Activated gamma-delta T cell (primary cell): ENCODE measurements at places on chromosomes 3 and 15.

- no peak for DNase-seq
Measured at GRCh38 chr15:74543583-74543982, 2.6 kb downstream of the ARID3B start.

DNA sequence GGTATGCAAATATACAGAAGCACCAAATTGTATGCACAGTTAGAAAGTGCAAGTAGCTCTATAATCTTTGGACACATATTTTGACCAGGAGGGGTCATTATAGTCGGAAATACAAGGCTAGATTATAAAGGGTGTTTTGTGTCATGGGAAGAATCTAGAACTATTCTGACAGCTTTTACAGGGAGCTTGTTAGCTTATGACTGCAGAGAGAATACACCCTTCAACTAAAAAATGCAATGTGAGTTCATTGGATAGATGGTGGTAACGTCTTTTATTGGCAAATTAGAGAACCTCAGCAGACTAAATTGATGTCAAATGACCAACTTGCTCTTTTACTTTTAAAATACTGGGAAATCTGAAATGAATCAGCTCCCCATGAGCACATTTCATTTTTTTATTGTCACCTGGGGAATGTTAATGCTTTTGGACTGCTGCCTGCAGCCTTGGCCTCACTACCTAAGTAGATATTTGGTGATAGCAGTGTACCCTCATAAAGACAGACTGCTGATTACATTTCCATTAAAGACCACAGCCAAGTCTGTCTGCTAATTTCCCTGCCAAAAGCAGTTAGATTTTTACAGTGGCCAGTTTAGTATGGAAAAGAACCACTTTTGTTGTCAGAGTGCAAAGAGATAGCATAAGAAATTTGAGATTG, 515.9 kb upstream of the DPPA4 start:
- DNase-seq, result no peak

DNA sequence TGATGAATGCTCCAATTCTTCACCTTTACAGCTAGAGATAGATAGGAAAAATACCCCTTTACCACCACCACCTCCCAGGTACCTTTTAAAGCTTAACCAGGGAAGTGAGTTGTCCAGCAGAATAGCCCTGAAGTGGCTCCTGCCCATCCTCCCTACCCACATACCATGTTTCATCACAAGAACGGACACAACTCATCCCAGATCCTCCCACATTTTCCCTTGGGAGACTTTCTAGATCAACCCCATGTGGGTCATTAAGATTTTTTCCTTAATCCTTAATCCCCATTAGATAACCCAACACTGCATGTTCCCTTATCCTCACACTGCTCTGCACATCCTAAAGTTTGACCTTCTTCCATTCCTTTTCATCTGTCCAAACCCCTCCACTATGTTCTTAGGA, 69.3 kb downstream of the CHST2 start:
- DNase-seq, result no peak

- DNase-seq, result no peak
Measured at GRCh38 chr15:80180468-80180867, 27.7 kb downstream of the FAH start.
